ENCODE measurements at places on chromosomes 16 and 17.

GRCh38 chr16:83842291-83842690 is 34.5 kb downstream of the HSBP1 start:
- no peak for DNase-seq

- DNase-seq, result no peak
Measured at GRCh38 chr16:67871256-67871655, 1.6 kb upstream of the EDC4 start.

- DNase-seq, result no peak
Measured at GRCh38 chr17:49629447-49629846, 48.5 kb downstream of the SPOP start.

DNA sequence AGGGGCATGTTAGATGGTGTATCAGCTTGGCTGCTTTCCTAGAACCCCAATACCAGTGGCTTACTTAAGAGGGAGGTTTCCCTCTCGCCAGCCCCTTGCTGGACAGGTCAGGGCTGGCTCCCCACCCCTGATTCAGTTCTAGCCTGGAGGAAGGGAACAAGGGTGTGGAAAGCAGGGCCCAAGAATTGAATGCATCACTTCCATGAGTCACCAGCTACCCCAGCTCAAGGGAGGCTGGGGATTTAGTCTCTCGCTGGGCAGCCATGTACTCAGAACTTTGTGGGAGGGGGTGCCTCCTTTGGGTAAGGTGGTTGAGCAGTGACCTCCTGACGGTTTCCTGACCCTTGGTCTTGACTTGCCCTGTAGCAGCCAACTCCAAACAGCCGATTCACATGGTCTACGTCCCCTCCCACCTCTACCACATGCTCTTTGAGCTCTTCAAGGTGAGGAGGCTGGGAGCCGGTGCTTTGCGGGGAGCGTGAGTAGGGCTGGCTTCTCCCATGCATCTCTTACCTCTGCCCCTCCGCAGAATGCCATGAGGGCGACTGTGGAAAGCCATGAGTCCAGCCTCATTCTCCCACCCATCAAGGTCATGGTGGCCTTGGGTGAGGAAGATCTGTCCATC is 12.8 kb downstream of the PDK2 start:
- no peak for DNase-seq

DNA sequence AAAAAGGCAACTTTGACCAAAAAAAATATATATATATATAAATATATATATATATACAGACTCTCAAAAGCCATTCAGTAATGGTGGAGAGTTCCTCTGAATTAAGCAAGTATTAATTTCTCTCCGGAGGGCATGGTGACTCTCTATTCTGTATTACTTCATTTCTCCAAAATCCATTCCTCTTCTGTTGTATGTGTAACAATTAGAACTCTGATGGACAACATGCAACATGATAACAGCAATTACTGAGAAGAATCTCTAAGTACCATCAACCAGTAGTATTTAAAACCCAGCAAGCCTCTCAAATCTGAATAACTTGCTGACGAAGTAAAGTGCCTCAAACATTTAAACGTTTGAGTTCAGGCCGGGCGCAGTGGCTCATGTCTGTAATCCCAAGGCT is 2.3 kb downstream of the GRB2 start:
- DNase-seq, result no peak

All from stimulated activated CD8-positive, alpha-beta memory T cell treated with anti-CD3 and anti-CD28 coated beads, Interleukin-7, amount 100 ng/mL, for 4 hours (primary cell).